ENCODE measurements at places on chromosomes 2 and 18.

DNA sequence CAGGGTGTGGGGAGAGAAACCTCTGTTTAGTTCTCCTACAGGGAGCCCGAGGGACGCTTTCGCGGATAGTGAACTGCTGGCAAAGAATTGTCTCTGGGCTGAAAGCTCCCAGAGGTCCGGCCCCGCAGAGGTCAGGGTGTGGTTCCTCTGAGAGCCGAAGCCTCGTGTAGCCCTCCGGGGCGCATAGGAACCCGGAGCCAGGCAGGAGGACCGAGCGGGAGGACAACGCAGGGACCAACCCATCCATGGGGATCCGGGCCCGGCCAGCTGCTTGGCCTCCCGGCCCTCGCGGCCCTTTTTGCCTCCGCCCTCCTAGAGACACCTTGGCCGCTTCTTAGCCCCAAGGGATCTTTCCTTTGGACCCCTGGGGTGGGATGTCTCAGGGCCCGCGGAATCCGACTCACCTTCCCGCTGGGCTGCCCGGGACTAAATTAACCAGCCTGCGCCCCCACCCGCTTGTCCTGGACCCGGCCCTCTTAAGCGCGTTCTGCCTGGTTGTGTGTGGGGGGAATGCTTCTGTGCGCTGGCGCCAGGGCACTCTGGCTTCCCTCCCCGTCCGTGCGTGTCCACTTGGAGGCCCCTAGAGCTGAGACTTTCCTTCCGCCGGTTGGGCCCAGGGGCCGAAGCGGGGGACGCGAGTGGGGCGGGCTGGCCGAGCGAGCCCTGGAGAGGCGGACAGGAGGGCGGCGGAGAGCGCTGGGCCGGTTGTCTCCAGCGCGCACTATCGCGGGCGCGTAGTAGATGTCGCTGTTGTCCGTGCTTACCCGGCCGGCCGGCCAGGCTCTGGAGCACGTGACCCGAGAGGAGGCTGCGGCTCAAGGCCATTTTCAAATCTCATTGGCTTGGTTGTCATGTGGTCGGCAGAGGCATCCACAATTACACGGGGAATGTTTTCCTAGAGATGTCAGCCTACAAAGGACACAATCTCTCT, at the start of gene HOXD10:
Gene HOXD10 (plus strand): TSS at position 896 of the 931 bp plus-strand sequence. CDS start 56 bp downstream, outside the sequence.
- no peak for DNase-seq

DNA sequence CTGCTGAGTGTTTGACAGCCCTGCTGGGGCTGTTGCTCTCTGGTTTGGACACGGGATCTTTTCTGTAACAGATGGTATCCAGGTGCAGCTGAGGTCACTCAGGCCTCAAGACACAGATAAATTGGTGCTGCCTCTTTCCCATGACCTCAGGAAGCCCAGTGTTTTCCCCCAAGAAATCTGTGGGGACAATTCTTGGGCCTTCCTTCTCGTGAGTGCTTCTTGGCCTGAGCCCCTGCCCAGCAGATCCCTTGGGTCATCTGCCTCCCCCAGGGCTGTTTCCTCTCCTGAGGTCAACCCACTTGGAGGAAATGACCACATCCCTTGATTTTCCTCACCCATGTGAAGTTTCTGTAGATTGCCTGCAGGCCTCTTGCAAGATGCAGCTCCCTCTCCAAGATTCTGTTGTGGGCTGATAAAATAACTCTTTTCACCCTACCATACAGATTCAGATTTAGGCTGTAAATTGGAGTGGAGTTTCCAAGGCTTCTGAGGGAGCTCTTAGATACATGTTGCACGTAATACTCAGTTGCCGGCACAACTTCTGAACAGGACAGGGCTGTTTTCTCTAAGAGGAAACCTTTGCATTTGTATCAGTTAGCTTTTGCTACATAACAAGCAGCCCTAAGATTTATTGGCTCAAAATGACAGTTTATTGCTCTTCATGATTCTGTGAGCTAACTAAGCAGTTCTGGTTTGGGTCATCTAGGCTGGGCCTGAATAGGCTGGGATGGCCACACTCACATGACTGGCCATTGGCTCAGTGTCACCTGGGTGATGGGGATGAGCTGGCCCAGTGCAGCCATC, 13.1 kb downstream of the ZAP70 start:
- DNase-seq = no peak

DNA sequence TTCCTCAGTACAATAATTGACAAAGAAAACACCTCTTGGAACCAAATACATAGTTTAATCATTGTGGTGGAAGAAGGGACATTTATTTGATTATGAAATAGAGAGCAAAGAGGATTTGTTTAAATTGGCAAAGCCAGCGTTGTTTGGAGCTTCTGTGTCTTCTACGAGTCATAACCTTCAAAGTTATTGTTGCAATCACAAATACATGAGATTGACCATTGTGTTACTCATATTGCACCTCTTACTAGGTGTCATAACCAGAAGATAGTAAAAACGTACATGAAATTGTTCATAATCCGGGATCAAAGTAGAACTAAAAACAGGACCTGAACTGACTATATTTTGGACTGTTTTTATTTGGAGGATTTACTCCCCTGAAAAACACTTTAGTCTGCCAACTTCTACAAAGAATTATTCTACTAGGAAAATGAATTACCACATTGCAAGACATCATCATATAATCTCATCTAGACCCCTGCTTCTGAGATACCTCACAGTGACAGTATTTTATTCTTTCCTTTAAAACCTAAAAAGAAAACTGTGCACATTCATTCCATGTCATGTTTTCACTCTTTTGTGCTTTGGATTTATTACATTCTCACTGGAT, 151.7 kb upstream of the KLF7 start:
- no peak for DNase-seq

DNA sequence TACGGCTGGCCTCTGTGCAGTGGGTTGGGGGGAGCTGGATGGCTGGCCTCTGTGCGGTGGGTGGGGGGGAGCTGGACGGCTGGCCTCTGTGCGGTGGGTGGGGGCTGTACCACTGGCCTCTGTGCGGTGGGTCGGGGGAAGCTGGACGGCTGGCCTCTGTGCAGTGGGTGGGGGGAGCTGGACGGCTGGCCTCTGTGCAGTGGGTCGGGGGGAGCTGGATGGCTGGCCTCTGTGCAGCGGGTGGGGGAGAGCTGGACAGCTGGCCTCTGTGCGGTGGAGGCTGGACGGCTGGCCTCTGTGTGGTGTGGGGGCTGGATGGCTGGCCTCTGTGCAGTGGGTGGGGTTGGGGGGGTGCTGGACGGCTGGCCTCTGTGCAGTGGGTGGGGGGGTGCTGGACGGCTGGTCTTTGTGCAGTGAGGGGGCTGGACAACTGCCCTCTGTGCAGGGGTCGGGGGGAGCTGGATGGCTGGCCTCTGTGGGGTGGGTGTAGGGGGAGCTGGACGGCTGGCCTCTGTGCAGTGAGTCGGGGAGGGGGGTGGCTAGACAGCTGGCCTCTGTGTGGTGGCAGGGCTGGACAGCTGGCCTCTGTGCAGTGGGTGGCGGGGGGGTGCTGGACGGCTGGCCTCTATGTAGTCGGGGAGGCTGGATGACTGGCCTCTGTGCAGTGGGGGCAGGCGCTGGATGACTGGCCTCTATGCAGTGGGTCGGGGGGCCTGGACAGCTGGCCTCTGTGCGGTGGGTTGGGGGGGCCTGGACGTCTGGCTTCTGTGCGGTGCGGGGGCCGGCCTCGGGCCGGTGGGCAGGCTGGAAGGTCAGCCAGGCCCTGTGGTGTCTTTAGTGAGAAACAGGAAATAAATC, 31.9 kb downstream of the NFATC1 start:
- no peak for DNase-seq

DNA sequence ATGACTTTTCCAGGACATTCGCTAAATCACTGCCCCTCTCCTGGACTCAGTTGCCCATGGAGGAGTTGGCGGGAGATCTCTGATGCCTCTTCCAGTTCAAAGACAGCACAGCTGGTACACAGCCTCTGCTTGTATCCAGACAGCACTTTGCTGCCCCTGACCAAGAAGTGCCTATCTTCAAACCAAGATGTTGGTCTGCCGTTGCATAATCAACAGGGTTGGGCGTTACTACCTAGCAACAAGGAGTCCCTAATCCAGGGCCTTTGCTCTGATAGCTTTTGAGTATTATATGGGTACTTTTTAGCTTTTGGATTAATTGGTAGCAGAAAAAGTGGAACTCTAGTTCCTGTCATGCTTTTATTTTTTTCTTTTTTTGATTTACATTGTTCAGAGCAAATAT, 166.6 kb downstream of the FAM210A start:
- DNase-seq = no peak

DNA sequence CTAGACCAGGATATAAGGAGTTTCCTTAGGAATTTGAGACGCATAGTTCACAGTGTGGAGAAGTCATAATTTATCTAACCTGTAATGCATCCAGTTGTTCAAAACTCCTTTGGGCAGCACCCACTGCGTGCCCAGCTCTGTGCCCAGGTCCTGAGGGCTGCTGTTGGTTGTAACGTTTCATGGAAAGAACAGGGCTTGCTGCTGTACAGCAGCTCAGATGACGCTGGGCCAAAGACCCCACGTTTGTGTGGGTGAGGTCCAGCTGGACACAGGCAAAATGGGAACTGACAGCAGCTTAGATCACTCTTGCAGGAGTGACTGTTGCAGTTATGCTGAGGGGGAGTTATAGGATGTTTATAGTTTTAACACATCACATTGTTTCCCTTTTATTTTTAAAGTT, 30.0 kb upstream of the HS6ST1 start:
- DNase-seq = no peak

DNA sequence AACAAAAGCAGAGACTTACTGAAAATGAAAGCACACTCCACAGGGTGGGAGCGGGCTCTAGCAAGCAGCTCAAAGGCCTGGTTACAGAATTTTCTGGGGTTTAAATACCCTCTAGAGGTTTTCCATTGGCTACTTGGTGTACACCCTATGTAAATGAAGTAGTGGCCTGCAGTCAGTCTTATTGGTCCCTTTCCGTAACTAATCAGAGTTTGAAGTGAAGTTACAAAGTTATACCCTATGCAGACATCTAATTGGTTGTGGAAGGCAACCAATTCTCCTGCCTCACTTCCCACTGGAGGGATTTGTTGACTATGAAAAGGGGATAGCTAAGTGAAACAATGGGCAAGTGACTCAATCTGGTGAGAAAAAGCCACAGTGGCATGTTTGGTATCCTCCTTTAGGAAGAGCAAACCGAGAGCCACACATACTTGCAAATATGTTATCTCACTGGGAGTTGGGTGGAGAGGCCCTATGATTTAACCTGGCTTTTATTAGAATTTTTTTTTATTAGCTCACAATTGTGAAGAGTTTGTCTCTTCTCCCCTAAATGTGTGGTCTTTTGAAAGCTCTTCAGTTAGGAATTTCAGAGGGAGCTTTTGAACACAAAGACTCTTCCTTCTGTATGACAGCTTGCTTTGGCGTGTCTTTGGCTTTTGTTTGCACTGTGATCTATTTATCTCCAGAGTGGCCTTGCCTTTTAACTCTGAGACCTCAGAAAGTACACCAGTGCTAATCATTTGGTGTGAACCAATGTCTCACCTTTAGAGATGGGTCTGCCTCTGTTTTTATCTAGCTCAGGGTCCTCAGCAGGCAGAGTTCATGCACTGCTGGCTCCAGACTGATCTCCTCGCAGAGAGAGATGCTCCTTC, 69.6 kb downstream of the MAP4K4 start:
- DNase-seq = no peak

- no peak for DNase-seq
These were observed 2.3 kb downstream of the TM4SF20 start for GRCh38 chr2:227376656-227377396.

DNA sequence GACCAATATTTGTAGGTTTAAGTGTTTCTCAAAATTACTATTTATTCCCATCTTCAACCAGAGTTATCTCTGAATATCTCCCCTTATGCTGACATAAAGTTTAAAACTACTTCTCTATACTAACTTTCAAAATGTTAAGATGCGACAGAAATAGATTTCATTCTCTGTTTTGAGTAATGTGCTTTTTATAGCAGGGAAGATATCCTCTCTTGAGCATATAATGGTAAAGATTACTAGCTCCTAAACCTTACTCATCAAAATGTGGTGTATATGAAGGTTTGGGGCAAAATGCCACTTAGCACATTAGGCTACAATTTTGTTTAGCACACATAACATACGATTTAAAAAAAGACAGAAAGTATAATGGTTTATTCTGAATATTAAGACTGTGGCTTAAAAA, 54.4 kb downstream of the CWC22 start:
- no peak for DNase-seq

DNA sequence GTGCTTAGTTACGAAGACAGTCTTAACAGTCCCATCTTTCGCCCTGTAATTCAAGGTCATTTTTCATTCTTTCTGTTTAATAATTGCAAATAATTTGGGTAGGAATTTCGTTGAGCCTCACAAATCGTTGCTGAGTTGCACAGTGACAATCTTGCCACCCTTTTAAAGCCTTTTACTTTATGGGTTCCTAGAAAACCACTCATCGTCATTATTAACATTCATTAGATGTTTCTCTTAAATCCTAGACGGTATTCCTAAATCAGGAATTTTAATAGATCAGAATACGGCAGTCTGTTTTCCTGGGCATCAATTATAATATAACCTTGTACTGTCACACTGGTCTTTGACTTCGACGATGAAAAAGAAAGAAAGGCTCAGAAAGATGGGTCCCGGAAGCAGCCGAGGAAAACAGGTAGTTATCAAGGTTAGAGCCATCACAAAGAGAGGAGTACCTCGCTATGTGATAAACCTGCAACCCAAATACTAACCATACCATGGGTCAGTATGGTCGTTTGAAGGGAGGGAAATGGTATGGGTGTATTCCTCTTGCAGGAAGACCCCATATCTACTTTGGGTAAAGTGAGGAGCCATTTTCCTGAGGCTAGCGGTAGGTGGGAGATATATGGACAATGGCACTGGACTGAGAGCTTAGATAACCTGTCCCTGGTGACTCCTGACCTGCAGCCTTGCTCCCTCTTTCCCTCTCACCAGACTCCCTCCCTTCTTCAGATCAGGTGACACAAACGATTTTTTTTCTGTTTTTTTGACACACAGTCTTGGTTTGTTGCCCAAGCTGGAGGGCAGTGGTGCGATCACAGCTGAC, 981 bp upstream of the SF3B1 start:
- DNase-seq = no peak

- no peak for DNase-seq
These were observed 395.0 kb upstream of the CDH2 start for GRCh38 chr18:28571929-28572328.

DNA sequence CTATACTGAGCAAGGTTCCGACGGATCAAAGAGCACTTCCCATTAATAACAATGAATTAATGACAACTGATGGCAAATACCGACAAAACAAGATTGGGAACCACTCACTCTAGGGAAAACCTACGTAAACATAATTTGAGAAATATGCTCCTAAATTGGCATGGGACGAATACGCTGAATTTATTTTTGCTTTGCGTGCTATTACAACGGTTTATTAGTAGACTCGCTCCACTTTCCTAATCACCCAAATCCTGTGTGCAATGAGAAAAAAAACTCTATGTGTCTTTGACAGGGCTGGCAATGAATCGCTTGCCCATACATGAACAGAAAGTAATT, 536 bp upstream of the SLC25A12 start:
- DNase-seq = no peak

- no peak for DNase-seq
These were observed 160.2 kb downstream of the TAF4B start for GRCh38 chr18:26386441-26386840.

GRCh38 chr2:186523791-186524190, 37.7 kb downstream of the ZC3H15 start:
- no peak for DNase-seq
